ENCODE measurements at places on chromosomes 12 and 14.

- no peak for DNase-seq
Measured at GRCh38 chr12:12837813-12838153, 24.6 kb downstream of the DDX47 start.

- DNase-seq, result no peak
Measured at GRCh38 chr12:90253136-90253535, 544.5 kb upstream of the ATP2B1 start.

DNA sequence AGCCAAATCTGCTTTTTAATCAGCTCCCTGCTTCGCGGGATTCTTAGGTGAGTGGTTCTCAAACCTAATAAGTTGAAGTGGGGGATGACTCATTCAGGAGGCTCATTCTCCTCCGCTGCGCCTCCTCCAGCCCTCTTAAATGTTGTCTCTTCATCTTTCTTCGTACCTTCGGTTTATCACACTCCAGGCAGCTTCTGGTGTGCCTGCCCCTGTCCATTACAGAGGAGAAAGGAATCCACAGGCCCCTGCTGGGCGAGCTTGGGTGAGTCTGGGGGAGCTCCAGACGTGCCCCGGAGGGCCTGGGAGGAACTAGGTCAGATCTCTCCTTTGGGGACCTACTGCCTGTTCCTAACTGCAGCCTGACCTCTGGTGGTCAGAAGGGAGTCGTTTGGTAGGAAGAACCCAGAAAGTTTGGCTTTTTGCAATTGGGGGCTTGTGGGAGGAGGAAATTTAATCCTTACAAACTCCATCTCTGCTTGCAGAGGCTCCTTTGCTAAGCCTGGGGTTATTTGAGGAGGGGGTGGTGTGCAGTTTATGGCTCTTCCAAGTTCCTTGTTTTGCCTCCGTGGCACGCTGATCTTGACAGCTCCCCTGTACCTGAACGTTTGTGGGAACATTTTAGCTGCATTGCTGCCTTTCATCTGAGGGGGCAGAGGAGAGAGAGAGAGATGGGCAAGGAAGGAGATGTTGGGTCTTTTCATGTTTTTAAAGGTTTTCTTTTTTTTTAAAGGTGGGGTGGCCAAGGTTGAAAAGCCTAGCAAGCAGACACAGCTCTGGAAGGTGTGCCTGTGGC is 84.1 kb upstream of the GNG2 start:
- peak; percentile 21 for DNase-seq

DNA sequence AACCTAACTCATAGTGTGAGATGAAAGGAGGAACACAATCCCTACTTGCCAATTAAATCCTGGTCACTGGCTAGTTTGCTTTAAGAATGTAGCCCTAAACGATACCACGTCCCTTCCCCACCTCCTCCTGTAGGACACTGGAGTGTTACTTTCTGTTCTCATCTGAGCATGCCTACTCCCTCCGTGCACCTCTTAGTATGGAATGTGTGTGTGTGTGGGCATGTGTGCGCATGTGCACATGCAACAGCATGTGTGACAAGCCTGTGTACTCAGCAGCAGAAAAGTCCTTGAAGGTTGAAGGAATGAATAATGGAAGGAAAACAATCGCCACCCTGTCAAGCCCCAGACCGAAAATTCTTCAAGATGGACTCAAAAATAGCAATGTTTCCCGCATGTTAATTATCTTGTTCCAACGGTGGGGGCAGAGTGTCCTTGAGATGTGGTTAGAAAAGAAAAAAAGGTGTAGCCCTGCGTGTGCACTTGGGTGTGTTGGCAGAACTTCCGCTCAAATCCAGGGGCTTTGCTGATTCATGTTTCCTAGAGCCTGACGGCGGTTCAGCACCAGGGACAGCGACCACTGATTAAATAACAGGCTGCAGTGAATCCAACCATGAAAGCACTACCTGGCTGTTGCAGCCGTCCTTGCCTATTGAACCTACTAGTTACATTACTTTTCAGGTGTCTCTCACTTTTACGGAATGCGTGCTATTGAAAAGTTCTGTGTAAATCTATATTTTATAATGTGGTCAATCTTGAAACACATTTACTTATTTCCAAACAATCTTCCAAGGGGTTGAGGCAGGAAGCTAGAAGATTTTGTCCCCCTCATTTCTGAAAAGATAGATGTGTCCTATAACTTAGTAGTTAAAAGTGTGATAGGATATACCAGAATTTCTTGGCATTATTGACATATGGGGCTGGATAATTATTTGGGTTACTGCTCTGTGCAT is 79.8 kb downstream of the SRRM4 start:
- DNase-seq, result no peak

DNA sequence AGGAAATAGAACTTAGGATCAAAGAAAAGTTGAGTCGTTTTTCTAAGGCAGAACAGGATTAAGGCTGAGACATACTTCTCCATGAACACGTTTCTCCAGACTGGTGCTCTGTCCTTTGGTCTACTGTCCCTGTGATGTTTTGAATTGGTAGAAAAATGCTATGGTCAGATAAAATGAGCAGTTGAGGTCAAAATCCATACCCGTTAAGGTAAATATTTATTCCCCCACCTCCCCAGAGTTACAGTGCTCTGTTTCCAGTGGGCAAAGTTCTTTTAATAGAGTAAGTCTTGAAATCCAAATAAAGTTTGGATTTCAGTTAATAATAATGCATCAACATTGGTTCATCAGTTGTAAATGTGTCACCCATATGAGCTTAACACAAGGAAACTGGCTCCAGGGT is 74.5 kb downstream of the PTHLH start:
- DNase-seq, result no peak

DNA sequence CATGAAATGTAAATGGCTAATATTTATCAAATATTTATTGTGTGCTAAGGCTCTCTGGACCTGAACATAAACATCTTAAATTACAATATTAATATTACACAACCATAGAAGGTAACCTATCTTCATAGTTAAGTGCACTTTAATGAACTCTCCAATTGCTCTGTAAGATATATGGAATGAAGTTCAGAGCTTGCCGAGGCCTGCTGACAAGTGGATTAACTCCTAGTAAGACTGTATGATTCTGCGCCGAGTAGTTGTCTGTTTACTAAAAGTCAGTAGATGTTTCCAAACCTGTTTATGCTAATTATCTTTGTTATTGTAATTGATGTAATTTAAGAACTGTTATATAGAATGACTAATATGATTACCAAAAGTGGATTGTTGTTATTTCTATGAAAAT is 77.2 kb downstream of the PTPRR start:
- DNase-seq, result no peak

DNA sequence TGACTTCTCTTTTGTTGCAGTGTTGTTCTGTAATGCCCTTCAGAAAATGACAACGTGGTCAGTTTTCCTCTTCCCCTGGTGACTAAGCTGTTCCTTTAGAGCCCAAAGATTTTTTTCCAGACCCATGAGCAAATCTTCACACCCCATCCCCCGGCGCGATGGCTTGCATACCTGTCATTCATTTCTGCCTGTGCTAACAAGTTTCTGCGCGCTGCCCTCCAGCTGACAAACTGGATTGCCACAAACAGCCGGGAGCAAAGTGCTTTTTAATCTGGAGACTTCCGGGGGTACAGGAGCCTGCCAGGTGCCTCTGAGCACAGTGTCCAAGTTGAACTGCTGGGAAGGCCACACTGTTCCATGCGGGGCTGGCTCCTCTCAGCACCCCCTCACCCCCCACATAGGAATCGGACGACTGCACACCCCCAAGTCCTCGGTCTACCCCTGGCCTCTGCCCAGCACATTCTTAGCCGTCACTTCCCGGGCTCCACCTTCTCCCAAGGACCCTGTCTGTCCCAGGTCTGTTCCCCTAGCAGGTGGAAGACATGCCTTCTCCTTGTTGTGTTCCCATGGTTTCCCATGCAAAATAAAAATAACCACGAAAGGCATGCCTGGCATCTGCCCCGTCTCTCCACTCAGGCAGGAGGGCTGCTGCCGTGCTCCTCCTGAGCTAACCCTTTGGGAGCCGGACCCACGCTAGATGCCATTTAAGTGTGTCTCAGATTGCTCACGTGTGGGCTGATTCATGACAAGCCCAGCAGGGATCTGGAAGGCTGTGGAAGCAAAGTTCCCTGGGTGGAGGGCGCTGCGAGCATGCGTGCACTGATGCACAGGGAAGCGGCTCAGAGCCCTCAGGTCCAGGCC is 14.1 kb downstream of the RILPL1 start:
- no peak for DNase-seq

DNA sequence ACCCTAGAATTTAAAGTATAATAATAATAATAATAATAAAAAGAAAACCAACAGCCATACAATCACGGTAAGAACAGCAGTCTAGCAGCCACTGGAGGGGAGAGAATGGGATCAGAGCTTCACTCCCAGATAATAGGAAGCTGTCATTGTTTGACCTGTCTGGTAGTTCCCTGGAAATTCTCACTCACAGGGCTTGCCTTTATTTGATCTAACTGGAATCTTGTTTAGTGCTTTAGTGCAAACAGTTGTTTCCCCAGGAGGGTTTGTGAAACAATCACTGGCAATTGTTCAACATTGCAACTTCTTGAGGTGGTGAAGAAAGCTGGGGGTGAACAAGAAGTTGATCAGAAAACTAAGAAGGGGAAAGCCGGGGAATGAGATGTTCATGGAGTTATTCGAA is 68.7 kb upstream of the PTCSC3 start:
- no peak for DNase-seq

Measured in activated naive CD4-positive, alpha-beta T cell treated with anti-CD3 and anti-CD28 coated beads, Interleukin-2, amount 50 U/mL, for 16 hours (primary cell).